Left lung (tissue), 14 donors: ENCODE measurements at places on chromosomes 7 and 10.

DNA sequence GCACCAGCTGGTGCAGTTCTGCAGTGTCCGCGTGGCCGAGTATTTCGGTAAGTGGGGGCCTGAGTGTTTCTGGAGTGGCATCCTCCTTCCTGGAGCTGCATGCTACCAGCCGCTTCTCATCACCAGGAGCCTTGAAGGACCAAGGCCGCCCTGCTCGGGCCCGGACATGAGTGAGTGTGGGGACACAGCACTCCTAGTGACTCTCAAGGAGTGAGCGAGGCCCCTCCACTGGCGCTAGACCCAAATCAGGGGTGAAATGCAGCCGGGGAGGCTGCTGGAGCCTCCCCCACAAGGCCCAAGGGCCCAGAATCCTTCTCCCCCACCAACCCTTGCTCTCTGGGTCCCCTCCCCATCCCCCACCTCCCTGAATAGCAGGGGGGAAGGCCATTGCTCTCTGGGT is 48.0 kb downstream of the CAMK2B start:
- no peaks in the 10 kb centered on the region for H3K4me1 ChIP-seq
- no peak overlapping the region for H3K4me3 ChIP-seq
- H3K27me3 ChIP-seq: no peaks in the 10 kb centered on the region
- no peak overlapping the region for H3K27ac ChIP-seq

GRCh38 chr7:114944745-114945625 is 23.1 kb downstream of the MDFIC start:
- peaks cover 14% of the 10 kb centered on the region for H3K36me3 ChIP-seq
- DNase-seq: peak; percentile 63
- H3K4me3 ChIP-seq: no peak overlapping the region

DNA sequence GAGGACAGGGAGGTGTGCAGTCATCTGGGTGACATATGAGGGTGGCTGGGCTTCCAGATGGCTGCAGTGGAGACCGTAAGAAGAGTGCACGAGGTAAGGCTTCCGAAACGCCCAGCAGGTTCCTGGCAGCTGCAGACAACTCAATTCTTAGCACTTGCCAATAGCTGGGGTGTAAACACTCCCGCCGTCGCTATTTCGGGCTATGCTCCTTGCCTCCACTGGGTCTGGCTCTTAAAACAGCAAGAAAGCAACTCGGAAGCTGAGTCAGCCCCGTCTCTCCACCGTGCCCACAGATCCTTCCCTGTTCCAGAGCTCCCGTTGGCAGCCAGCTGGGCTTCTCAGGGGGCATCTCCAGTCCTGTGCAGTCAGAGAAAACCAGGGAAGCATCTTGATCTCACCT is 6.1 kb upstream of the PDGFA start:
- DNase-seq: no peak
- peaks cover 23% of the 10 kb centered on the region for H3K4me1 ChIP-seq
- peaks cover 24% of the 10 kb centered on the region for H3K27me3 ChIP-seq

DNA sequence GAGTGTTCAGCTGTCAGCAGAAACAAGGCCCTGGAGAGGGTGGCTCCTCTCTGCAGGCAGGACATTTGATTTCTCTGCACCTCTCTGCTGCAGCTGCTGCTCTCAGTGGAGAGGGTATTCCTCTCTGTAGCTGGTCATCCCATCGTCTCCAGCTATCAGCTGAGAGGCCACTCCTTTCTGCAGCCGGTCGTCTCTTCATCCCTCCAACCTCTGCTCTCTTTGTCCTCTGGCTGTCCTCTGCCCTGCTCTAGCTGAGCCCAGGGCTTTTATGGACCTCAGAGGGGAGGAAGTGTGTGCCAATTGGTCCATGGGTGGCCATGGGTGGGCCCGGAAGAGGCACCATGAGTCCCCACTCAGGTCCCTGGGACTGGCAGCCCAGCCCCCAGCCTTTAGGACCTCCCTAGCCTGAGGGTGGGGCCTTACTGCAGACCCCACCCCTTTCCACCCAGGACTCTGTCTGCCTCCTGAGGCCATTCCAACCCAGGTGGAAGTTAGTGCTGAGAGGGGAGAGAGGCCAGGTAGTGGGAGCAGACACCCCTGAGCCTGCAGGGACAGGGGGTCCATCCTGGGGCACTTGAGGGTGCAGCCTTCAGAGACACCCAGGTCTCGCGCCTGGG is 26.2 kb upstream of the CDCA7L start:
- no peak overlapping the region for H3K27ac ChIP-seq
- no peaks in the 10 kb centered on the region for H3K4me1 ChIP-seq
- no peaks in the 10 kb centered on the region for H3K36me3 ChIP-seq

DNA sequence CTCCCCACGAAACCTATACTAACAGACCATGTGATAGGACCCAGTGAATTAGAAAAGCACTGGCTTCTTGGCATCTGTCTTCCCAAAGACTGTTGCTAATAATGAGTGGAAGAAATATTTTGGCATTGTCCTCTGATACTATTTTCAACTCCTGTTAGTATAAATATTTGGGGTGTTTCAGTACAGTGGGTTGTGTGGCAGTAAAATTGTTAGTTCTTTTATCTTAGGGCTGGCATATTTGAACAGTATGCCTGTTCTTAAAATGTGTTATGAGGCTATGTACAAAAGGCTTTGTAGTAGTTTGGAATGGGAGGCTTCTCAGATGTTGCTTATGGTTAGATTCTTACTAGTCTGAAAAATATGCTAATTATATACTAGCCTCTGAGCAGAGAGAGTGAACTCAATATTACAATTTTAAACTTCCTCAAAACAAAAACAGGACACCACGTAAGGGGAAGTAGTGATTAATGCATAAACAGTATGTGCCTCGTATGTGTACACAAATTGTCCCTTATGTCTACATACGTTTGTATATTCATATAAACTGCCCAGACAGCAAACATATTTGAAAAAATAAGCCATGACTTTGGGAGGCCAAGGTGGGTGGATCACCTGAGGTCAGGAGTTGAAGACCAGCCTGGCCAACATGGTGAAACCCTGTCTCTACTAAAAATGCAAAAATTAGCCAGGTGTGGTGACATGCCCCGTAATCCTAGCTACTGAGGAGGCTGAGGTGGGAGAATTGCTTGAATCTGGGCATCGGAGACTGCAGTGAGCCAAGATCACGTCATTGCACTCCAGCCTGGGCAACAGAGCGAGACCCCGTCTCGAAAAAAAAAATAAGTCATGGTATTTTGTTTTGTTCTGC is 115.4 kb downstream of the ARID5B start:
- no peak for DNase-seq
- H3K4me3 ChIP-seq: no peak overlapping the region
- H3K27me3 ChIP-seq: no peaks in the 10 kb centered on the region
- H3K4me1 ChIP-seq: peaks cover 54% of the 10 kb centered on the region
- peak overlapping the region; percentile 78 for H3K27ac ChIP-seq

DNA sequence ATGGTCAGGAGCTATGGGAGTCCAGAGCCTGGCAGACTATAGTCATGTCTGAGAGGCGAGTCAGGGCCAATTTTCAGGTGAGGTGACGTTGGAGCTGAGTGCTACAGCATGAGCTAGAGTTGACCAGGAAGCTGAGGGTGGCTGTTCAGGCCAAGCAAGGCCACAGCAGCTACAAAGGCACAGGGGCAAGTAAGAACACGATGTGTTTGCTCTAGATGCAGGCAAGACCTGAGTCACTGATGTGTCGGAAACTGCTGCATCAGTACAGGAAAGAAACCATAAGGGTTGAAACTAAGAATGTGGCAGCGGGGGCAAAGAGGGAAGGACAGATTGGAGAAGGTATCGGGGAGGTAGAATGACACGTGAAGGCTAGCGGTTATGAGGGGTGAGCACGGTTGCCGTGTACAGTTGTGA is 11.8 kb upstream of the RRP12 start:
- no peak for DNase-seq
- peaks cover 49% of the 10 kb centered on the region for H3K4me1 ChIP-seq
- no peaks in the 10 kb centered on the region for H3K27me3 ChIP-seq
- H3K4me3 ChIP-seq: no peak overlapping the region

DNA sequence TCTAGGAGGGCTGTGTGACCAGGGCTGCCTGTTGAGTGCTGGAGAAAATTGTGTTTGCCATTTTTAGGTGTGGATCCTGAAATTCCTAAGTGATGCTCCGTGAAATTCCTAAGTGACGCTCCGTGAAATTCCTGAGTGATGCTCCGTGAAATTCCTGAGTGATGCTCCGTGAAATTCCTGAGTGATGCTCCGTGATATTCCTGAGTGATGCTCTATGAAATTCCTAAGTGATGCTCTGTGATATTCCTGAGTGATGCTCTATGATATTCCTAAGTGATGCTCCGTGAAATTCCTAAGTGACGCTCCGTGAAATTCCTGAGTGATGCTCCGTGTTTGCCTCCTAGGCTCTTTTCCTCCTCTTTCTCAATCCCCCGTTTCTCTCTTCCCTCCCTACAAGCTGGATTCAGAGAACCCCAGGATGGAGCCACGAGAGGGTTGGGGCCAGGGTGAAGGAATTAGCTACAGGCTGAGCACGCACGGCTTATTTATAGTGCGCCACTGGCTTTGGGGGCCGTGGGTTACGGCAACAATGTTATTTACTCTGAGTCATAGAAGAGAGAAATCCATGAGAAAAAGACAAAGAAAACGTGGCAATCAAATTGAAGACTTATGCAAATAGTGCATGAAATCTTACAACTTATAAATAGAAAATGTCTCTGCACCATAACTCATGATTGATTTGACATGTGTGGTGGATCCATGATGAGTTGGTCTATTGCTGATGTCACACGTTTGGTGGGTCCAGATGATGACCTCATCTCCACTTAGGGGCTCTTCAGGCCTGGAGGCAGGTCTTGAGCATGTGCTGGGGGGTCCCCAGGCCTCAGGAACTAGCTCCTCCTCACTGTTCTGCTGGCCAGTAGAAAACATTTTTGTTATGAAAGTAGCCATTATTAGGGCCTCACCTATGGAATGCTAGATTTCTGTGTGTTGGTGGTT is 224.6 kb downstream of the WDR37 start:
- no peak overlapping the region for H3K27ac ChIP-seq
- no peaks in the 10 kb centered on the region for H3K4me1 ChIP-seq
- H3K27me3 ChIP-seq: peaks cover 16% of the 10 kb centered on the region
- no peak for DNase-seq
- no peak overlapping the region for H3K4me3 ChIP-seq

DNA sequence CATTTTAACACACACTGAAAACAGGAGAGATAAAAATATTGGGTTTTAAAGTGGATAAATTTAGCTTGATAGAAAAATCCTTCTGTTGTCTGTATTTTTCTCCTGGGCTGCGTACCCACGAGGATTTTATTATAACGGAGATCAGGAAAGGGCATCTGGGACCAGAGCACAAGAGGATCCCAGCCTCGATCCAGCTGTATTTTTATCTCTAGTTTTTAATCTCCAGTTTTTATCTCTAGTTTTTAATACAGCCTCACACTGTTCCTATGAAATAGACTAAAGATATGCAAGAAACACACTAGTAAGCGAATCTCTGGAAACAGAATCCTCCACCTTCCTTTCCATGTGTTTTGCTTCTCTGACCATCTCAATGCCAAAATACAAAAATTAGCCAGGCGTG is 295.2 kb downstream of the FRMD4A start:
- DNase-seq: no peak
- H3K4me1 ChIP-seq: no peaks in the 10 kb centered on the region
- H3K27ac ChIP-seq: no peak overlapping the region
- no peaks in the 10 kb centered on the region for H3K27me3 ChIP-seq
- H3K36me3 ChIP-seq: no peaks in the 10 kb centered on the region
- no peak overlapping the region for H3K4me3 ChIP-seq

GRCh38 chr7:110007320-110008063 is 1083.4 kb upstream of the LRRN3 start:
- no peak overlapping the region for H3K4me3 ChIP-seq
- no peak overlapping the region for H3K27ac ChIP-seq

- no peak overlapping the region for H3K4me3 ChIP-seq
- no peaks in the 10 kb centered on the region for H3K27me3 ChIP-seq
- no peak overlapping the region for H3K27ac ChIP-seq
- H3K4me1 ChIP-seq: no peaks in the 10 kb centered on the region
- DNase-seq: no peak
Measured at GRCh38 chr7:95102662-95103061, 195.3 kb downstream of the PPP1R9A start.

GRCh38 chr7:29865526-29865925 is 59.2 kb downstream of the WIPF3 start:
- H3K27ac ChIP-seq: no peak overlapping the region
- no peaks in the 10 kb centered on the region for H3K27me3 ChIP-seq
- no peaks in the 10 kb centered on the region for H3K36me3 ChIP-seq
- H3K4me1 ChIP-seq: peaks cover 8% of the 10 kb centered on the region
- DNase-seq: no peak

- H3K27me3 ChIP-seq: no peaks in the 10 kb centered on the region
- no peaks in the 10 kb centered on the region for H3K36me3 ChIP-seq
- no peak overlapping the region for H3K27ac ChIP-seq
- DNase-seq: no peak
- H3K4me1 ChIP-seq: no peaks in the 10 kb centered on the region
Measured at GRCh38 chr10:1247598-1248261, 191.5 kb downstream of the WDR37 start.

DNA sequence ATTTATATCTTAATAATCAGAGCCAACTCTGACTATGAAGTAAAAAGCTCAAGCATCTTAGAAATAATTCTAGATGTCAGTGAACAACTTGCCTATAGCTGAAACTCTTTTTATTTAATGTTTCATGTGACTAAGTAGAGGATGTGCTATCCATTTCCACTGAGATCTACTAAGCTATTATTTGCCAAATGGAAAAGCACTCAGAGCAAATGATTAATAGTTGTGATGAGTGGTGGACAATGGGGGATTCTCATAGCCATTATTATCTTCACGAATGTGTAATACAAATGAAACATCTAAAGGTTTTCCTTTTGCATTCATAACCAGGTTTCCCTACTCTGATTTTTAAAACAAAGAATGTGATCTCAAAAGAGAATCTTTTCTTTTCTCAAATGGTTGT is 126.6 kb upstream of the GNAI1 start:
- H3K4me3 ChIP-seq: no peak overlapping the region
- H3K27me3 ChIP-seq: no peaks in the 10 kb centered on the region
- H3K4me1 ChIP-seq: no peaks in the 10 kb centered on the region
- no peak for DNase-seq

- H3K4me3 ChIP-seq: no peak overlapping the region
- DNase-seq: no peak
- no peaks in the 10 kb centered on the region for H3K4me1 ChIP-seq
- H3K36me3 ChIP-seq: no peaks in the 10 kb centered on the region
Measured at GRCh38 chr10:123394382-123394781, 240.2 kb downstream of the BUB3 start.

- no peaks in the 10 kb centered on the region for H3K36me3 ChIP-seq
- H3K4me3 ChIP-seq: no peak overlapping the region
- DNase-seq: no peak
Measured at GRCh38 chr7:115319541-115319940, 397.6 kb downstream of the MDFIC start.

- DNase-seq: no peak
- no peak overlapping the region for H3K4me3 ChIP-seq
- H3K27ac ChIP-seq: no peak overlapping the region
- H3K27me3 ChIP-seq: no peaks in the 10 kb centered on the region
- no peaks in the 10 kb centered on the region for H3K4me1 ChIP-seq
- no peaks in the 10 kb centered on the region for H3K36me3 ChIP-seq
Measured at GRCh38 chr7:88165697-88166096, 54.1 kb downstream of the SRI start.
